ENCODE measurements at places on chromosomes 11 and 22. TPM values are rescaled to one million over a fixed set of nuclear protein-coding genes. Genes with fewer than 3 reads are reported as not detected.

GRCh38 chr11:57425565-57426438 lies 1.1 kb downstream of the SLC43A3 start:
- DNase-seq = no peak

DNA sequence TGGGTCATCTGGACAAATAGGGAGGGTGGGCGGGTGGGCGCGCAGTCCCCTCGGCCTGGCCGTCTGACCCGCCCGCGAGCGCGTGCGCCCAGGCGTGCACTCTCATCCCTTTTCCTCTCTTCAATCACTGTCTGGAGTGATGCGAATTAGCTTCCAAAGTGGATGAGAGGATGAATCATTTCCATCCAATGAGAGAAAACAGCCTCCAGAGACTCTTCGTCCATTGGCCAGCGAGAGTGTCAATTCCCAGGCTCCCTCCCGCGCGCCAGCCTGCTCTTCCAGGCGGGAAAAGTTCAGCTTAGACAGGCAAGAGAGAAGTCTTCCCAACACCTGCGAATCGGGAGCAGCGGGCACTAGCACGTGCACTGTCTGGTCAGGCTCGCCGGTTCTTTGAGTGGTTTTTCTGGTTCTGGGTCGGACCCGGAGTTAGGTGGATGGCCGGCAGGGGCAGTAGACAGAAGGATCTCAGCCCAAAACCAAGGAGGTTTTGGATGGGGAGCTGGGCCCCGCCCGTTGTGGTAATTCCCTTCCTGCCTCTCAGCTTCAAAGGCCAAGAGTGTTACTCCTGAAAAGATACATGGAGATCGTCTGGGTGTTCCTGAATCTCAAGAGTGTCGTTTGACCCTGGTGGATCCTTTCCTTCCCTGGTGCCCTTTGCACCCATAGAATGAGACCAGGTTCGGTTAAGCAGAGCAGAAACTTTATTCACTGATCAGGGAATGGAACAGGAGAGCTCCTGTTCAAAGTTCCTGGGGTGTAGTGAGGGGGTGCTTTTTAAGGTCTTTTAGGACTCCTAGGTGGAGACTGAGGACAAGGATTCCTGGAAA lies 33.4 kb upstream of the GLYATL1 start:
- peak; percentile 47 for DNase-seq

DNA sequence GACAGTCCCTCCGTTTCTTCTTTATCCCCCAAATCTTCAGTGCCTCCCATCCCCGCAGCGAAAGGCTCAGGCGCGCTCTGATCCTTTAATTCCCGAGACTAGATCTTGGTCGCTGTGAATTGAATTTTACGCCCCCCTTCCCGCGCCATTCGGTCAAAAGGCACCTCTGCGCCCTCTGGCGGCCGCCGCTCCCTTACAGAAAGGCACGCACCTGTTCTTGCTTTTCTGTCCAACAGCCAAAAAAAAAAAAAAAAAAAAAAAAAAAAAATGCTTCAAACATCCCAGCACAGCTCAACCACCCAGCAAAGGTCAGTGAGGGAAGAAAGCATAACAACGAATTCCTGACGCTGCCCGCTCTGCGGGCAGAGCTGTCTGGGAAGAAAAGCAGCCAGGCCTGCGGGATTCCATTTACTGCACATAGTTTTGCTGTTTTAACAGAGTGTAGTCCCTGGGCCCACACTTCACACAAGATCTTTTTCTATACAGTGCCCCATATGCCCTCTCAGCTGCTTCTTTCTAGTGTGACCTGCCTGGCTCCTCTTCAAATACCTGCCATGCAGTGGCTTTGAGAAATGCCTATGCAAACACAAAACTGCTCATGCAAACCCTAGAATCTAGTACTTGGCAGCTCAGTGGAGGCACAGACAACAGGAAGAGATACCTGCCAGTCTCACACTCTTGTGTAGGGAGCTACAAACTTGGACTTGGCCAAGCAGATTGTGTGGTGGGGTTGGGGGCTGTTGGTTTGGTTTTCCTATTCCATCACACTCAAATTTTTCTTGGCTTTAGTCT lies 1.3 kb upstream of the ESAM start:
- peak; percentile 86 for DNase-seq

DNA sequence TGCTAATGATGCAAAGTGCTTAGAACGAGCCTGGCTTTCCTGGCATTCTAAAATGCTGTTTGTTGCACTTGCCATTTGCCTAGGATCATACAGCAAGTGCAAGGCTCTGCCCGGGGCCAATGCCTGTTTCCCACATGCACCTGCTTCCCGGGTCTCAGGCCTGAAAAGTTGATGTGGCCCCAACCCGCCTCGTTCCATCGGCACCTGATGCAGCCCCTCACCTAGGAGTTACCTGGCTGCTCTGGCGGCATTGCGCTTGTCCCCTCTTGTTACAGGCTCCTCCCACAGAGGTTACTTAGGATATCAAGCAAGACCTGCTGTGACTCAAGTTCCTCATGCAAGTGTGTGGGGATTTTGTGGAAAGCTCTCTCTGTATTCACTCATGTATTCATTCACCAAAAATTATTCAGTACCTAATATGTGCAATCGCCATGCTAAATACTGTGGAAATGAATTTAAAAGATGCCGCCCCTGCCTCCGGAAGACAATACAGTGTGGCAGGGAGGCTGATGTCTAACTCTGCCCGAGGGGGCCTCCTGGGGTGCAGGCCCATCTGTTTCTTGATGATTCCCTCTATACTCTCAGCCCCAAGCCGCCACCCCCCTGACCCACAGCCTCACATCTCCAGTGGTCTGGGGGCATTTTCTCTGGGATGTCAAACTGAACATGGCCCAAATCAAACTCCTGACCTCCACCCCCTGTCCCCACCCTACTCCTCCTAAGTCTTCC lies 184.5 kb downstream of the EFCAB6 start:
- DNase-seq = no peak

DNA sequence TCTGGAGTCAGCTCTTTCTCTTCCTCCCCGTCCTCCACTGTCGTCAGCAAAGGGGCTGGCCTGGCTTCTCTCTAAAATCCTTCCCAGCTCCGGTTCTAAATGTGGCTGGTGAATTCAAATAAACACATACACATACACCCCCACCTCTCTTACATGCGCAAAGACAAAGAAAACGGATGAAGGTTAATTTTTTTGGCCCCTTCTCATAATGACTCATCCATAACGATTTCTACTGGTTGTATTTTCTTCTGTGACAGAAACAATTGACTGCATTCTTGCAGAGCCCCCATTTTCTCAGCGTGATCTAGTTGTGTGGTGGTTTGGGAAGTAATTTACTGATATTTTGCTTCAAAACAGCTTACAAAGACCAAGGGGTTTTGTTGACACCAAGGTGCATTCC lies 130.0 kb upstream of the NTM start:
- no peak for DNase-seq

DNA sequence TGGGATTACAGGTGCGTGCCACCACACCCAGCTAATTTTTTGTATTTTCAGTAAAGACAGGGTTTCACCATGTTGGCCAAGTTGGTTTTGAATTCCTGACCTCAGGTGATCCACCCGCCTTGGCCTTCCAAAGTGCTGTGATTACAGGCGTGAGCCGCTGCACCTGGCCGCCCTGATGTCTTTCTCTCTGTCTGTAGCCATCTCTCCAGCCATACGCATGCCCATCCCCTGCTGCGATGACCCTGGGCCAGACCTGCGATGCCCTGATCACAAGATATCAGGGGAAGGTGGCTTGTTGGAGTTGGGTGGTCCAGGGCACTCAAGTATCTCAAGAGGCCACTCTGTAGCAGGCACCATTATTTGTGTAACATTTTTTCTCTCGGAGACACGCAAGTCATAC lies 54.4 kb upstream of the RBFOX2 start:
- DNase-seq = no peak

GRCh38 chr22:49380828-49381114 lies 446.9 kb downstream of the BRD1 start:
- no peak for DNase-seq

- DNase-seq = no peak
Observed at GRCh38 chr11:124977006-124977405, 23.0 kb downstream of the CCDC15 start.

- DNase-seq = no peak
Observed at GRCh38 chr11:123020968-123021367, 39.3 kb upstream of the BSX start.

- DNase-seq = peak; percentile 48
Observed at GRCh38 chr11:68214173-68215086, 1.3 kb upstream of the KMT5B start.

- no peak for DNase-seq
Observed at GRCh38 chr22:36145881-36146280, 14.7 kb downstream of the APOL3 start.

DNA sequence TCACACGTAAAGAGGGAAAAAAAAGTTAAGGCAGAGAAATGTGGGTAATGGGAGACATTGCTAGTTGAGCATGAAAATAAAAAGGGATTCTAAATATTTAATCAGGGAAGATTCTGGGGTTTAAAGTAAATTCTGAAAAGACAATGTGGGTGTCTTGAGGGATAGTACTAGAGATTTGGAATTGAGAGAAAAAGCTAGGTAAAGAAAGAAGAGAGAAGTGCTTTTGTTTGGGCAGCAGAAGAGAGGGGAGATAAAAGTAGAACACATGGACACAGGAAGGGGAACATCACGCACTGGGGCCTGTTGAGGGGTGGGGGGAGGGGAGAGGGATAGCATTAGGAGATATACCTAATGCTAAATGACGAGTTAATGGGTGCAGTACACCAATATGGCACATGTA lies 3.5 kb upstream of the YPEL4 start:
- no peak for DNase-seq

DNA sequence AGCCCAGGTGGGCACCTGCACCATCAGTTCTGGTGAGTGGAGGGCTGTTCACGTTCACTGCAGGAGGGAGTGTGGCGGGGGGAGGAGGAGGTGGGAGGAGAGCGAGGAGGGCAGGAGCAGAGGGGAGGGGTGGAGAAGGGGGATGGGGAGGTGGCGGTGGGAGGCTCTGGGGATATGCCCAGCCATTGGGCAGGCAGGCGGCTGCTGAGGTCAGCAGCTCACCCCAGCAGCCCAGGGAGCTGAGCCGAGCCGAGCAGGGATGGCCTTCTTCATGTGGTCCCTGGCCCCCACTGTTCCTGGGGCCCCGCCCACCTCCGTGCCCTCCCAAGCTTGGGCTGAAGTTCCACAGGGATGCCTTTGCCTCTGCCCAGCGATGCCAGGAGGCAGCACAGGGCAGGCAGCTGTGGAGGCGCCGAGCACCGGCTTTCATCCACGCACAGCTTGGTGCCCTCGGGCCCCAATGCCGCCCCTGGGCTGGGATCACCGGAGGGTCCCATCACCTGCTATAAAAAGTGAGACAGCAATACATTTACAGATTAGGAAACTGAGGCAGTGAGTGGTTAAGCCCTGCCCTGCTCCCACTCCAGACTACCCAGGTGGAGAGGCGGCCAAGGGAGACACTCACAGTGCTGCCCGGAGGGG lies 21.6 kb downstream of the RTN4R start:
- no peak for DNase-seq

GRCh38 chr11:1908618-1909017 lies 10.9 kb upstream of the TNNT3 start:
- no peak for DNase-seq

- DNase-seq = peak; percentile 33
Observed at GRCh38 chr11:43282607-43283440, 29.0 kb upstream of the API5 start.

- DNase-seq = no peak
Observed at GRCh38 chr11:64801158-64801464, 1.9 kb downstream of the MAP4K2 start.

DNA sequence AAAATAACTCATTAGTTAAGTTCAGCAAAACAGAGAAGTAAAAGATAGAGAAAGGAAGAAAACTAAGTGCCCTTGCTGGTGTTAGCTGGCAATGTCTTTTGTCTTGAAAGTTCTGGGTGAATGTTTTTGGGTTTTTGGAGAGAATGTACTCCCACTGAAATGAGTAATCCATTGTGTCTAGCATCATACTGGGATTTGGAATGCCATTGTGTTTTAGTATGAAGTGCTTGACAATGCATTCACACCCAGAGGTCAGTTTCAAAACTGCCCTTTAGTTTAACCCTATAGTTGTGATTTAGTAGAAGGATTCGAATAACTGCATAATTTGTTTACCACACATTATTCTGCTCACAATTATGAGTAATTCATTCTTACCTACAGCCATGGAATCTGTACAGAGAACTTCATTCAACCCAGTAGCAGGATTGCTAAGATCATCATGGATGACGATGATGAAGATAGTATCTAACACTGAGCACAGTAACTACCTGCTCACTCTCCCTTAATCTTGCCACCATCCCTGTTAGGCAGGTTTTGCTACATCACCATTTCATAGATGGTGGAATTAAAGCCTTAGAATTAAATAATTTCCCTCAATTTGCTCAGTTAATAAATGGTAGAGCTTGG lies 33.9 kb downstream of the MAML2 start:
- DNase-seq = no peak

DNA sequence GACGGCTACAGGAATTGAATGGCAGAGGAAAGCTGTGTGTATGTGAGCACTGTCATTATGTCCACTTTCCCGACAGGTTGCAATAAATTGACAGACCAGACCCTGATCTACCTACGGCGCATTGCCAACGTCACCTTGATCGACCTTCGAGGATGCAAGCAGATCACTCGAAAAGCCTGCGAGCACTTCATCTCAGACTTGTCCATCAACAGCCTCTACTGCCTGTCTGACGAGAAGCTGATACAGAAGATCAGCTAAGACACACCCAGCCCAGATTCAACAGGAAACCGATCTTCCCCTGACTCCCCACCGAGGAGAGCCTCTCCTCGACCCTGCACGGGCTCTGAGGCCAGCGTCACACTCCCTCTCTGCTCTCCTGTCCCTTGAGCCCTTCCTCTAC lies 11.5 kb upstream of the GRK2 start:
- no peak for DNase-seq

GRCh38 chr22:49855251-49855911 lies 1.7 kb downstream of the ZBED4 start:
- DNase-seq = no peak

- no peak for DNase-seq
Observed at GRCh38 chr11:10493041-10493663, 38.1 kb downstream of the AMPD3 start.

TNNT3 gene
- 0.38 TPM for total RNA-seq

C11orf21 gene
- total RNA-seq = 0.87 TPM

HEPN1 gene
- total RNA-seq = not detected

PC gene
- 26.5 TPM for total RNA-seq

MLC1 gene
- total RNA-seq = not detected

C11orf42 gene
- total RNA-seq = not detected

OR5B21 gene
- not detected for total RNA-seq

LDHAL6A gene
- not detected for total RNA-seq

BTG4 gene
- total RNA-seq = not detected

SERHL2 gene
- 1.0 TPM for total RNA-seq

SCUBE2 gene
- 1.2 TPM for total RNA-seq

TLCD5 gene
- total RNA-seq = 8.9 TPM
